ENCODE measurements at places on chromosomes 6 and 20.
A peak's percentile ranks its signal among the peaks of the same experiment; 100 is the strongest.

GRCh38 chr6:161215876-161216615 is 57.8 kb downstream of the AGPAT4 start:
- no peak for DNase-seq

DNA sequence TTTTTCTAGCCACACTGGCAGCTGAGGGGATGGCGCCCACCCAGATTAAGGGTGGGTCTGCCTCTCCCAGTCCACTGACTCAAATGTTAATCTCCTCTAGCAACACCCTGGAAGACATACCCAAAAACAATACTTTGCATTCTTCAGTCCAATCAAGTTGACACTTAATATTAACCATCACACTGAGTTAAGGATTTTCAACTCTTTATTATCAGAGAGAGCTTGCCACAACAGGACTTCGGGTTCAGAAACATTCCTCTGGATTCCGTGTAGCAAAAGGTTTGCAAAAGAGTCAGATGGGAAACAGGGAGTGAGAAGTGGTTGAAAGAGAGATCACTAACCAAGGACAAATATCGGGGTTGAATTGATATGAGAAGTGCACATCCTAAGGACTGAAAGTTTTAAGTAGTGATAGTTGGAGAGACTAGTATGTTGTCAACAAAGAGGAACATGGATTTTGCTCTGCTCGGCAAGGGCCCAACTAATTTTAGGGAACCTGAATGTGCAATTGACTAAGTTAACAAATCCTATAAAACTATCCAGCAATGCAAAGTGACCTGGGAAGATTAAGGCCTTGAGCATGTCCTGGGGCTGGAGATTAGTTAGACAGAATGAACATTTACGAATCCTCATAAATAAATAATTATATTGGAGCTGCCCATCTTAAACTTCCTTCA is 137.0 kb upstream of the TENT5A start:
- DNase-seq = no peak

DNA sequence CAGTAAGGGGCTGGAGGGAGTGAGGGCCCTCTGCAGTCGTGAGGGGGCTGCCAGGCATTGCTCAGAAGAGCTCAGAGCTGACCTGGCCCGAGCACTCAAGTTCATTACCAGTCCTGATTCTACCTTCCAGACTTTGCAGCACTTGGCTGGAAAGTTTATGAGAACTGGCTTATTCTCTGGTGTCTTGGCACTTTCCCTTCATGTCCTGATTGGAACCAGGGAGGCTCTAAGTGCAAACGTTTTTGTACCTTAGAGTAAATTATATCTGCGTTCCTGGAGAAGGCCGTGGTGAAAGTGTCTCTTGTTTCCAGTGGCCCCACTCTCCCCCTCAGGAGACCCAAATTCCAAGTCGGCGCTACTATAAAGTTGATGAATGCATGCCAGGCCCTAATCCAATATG is 402.3 kb downstream of the CDC5L start:
- no peak for DNase-seq

- no peak for DNase-seq
These were observed 161.1 kb downstream of the FARS2 start for GRCh38 chr6:5422321-5422915.

- no peak for DNase-seq
These were observed 145.9 kb downstream of the IMPG1 start for GRCh38 chr6:75926293-75927168.

GRCh38 chr6:56984884-56985283 is 30.0 kb downstream of the BEND6 start:
- DNase-seq = no peak

GRCh38 chr6:13294499-13295069 is 33.8 kb downstream of the TBC1D7 start:
- DNase-seq = no peak

GRCh38 chr20:34065260-34065659 is 46.8 kb downstream of the EIF2S2 start:
- DNase-seq = no peak

GRCh38 chr6:137486416-137486815 is 7.8 kb downstream of the OLIG3 start:
- no peak for DNase-seq

- DNase-seq = no peak
These were observed 170.0 kb downstream of the HACE1 start for GRCh38 chr6:104689551-104690205.

GRCh38 chr6:89921691-89922090 is 27.4 kb downstream of the GJA10 start:
- no peak for DNase-seq

GRCh38 chr6:42045538-42046460 is 4.5 kb upstream of the TAF8 start:
- DNase-seq = peak; percentile 70

- DNase-seq = no peak
These were observed 21.8 kb downstream of the ULBP1 start for GRCh38 chr6:149985481-149985937.

DNA sequence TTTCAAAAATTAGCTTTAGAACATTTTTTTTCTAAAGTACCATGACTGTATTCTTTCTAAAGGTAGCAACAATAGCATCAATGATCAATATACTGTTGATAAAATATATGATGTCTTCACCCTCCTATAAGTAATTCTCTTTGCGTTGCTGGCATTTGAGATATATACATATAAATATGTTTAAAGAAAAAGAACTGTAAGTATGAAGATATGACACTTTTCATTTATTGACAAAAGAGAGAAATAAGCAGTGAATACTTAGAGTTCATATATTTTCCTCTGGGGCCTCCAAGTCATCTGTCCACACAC is 49.4 kb upstream of the SCGN start:
- no peak for DNase-seq

DNA sequence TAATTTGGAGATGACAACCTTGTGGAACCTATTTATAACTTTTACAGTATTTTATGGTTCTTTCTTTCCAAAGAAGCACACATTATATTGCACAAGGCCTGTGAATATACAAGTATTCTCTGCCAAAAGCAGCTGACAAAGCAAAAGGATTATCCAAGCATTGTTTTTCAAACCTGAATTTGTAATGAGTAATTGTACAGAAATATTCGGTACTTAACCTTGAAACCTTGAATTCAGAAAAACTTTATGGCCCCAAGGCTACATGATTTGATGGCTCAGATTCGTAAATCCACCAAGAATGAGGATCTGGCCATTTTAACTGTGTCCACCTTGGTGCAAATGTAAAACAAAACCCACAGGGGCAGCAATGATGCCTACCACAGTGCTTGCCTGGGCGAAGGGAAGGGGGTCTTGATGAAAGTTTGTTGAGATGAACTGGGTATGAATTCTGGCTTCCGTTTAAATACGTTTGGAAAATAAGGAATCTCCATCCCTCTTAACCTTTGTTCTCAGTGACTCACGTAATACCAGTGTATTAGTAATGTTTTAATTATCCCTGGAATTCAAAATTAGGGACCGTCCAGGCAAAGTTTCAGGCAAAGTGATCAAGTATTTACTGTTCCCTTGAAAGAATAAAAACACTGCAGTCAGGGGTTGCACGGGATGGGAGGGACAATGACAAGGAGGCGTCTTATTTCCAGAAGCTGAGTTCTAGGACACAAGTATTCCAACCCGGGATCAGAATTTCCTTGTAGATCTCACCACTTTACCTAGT is 2.7 kb upstream of the RBM24 start:
- DNase-seq = no peak

- DNase-seq = no peak
These were observed 109.5 kb downstream of the KIF13A start for GRCh38 chr6:17877895-17878440.

DNA sequence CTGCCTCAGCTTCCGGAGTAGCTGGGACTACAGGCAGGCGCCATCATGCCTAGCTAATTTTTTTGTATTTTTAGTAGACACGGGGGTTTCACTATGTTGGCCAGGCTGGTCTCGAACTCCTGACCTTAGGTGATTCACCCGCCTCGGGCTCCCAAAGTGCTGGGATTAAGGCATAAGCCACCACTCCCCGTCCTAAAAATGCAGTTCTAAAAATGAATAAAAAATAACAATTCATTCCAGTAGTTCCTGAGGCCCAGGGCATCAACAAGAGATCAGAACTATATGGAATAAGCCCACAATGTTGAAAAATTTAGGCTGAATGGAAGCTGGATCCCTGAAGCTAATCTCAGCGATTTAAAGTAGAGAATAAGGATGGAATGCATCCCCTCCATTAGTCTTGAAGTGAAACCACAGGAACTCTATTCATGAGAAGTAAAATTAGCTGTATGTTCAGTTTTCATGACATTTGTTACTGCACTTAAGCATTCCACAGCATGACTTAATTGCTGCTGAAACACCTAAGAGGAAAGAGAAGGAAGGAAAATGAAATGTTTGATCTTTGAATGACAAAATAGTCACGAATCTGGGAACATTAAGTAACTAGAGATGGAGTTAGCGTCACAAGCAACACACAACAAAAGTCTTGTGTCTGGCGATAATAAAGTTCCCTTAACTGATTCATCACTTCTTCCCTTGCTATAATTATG is 80.4 kb upstream of the RIPOR2 start:
- DNase-seq = no peak

- DNase-seq = no peak
These were observed 61.2 kb downstream of the VEGFA start for GRCh38 chr6:43831191-43831590.

GRCh38 chr6:32885698-32886286 is 31.8 kb downstream of the PSMB9 start:
- no peak for DNase-seq

DNA sequence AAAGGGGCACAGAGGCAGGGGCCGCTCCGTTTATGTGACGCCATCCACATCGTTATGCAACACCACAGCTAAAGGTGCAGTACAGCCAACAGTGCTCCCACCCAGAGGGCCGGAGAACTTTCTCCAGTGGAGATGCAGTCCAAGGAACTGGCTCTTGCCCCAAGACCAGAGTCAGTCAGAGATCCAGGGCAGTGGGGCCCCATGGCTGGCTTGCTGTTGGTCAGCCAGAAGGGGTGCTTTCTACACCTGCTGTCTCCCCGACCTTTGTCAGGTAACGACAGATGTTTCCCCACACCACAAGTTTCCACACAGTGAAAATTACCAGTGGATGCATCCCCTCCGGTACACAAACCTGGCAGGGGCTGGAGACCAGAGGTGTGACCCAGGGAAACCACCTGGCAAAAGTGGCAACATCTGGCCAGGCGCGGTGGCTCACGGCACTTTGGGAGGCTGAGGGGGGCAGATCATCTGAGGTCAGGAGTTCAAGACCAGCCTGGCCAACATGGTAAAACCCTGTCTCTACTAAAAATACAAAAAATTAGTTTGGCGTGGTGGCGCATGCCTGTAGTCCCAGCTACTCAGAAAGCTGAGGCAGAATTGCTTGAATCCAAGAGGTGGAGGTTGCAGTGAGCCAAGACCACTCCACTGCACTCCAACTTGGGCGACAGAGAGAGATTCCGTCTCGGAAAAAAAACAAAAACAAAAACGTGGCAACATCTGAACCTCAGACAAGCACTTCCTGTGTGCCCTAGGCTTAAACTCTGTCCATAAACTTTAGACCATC is 34.9 kb downstream of the UBE2V1 start:
- no peak for DNase-seq

- peak; percentile 12 for DNase-seq
These were observed 141.3 kb upstream of the CARMIL1 start for GRCh38 chr6:25137916-25138232.

DNA sequence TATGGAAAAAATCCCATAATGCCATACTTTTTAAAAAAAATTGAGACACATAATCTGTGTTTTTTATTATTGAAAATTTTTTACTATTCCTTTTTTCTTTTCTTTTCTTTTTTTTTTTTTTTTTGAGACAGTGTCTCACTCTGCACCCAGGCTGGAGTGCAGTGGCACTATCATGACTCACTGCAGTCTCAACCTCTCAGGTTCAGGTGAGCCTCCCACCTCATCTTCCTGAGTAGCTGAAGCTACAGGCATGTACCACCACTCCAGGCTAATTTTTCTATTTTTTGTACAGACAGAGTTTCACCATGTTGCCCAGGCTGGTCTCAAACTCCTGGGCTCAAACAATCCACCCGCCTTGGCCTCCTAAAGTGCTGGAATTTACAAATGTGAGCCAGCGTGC is 100.4 kb downstream of the AFG1L start:
- DNase-seq = no peak

DNA sequence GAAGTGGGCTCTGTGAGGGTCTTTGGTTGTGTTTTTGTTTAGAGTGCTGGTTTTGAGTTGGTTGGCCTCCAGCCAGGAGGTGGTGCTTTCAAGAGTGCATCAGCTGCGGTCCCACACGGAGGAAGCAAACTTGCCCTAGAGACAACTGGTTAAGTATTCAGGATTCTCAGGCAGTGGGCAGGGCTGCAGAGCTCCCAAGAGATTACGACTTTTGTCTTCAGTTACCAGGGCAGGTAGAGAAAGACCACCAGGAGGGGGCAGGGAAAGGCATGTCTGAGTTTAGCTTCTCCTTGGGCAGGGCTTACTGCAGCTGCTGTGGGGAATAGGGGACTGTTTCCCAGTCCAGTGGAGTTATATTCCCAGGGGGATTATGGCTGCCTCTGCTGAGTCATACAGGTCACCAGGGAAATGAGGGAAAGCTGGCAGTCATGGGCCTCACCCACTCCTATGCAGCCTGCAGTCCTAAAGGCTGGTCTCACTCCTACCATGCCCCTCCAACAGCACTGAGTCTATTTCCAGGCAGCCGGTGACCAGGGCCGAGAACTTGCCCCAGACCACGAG is 64.3 kb downstream of the TTI1 start:
- DNase-seq = no peak

DNA sequence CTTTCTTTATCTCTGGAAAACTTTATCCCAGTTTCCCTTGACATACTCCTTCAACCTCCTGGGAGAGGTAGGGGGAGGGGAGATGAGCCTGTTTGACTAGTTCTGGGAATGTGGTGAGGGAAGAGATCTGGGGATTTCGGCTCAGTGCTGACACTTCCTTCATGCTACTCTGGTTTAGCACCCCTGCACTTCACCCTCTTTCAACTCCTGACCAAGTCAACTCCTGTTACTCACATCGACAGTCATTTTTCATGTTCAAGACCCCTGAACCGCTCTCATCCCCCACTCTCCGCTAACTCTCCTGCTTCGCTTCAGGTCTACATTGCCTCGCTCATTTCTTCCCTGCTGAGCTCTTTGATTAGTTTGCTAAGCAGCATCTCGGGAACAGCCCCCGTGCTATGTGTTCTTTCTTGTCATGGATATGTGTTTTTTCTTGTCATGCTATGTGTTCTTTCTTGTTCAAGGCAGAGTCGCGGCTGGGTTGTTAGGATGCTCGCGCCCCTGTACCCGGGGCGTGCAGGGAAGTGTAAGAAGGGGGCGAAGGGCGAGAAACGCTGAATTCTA is 16.6 kb upstream of the TRIM27 start:
- no peak for DNase-seq

DNA sequence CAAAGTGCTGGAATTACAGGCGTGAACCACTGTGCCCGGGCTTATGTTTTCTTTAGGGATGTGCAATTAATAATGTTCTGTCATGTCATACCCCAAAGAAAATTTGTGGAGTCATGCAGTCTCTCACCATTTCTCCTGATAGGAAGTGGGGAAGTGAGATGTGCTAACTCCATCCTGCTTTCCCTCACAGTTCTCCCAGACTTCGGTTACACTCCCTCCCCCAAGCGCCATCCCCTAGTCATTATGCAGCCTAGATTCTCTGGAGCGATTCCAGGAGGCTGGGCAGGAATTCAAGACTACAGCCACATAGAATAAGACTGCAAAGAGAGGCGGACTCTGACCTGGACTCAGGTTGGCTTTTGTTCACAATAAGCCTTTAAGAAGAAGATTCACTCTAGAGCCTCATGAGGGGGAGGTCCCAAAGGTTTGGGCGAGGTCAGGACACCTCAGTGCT is 271.4 kb downstream of the ALDH8A1 start:
- no peak for DNase-seq
